ENCODE measurements at places on chromosomes 7 and 10.

GRCh38 chr10:8435186-8436055 is 380.9 kb downstream of the GATA3 start:
- DNase-seq = no peak

DNA sequence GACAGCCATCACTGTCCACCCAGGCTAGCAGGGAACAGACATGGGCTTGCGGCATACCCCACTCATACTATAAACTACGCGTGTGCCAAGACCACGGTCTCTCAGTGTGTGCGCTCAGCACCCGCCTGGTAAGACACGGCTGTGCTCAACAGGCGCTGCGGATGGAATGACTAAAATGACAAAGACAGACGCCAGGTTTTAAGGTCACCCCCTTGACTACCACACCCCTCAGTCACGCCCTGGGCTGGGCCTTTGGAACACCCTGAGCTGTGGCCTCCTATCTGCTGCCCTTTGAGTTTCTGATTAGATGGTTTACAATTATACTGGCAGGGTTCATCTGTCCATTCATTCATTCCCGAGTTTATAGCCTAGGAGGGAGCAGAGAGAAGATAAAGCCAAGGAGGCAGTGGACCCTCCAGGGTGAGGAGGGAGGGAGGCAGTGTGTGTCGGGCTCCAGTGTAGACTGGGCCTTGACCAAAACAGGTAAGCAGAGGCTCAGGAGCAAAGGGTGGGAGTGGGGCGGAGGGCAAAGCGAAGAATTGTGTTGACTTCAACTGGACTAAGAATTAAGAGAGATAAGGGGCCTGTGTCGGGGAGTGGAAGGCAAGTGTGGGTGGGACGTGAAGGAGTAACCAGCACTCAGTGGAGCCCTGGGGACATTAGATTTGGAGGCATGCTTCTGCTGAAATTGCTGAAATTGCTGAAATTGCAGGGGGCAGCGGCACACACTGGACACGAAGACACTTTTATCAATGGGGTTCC is 35.0 kb downstream of the TNS3 start:
- peak; percentile 53 for DNase-seq

DNA sequence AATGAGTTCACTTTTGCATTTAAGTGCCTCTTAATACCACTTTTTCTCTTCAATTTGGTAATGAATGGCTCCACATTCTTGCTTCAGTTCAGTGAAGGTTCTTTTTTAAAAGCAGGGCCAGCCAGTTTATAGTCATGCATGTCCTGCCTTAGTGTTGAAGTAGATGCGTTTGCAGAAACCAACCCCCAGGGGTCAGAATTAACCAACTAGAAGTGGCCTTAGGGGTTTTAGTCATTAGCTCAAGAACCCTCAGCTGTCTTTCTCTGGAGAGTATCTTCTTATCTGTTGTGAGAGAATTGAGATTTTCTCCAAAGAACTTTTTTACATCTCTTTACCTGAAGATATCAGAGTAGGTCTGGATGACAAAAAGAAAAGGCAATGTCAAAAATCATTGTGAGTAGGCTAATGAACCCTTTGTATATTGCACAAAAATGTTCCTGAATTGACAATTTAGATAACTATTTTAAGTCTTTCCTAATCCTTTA is 82.2 kb downstream of the PIK3CG start:
- DNase-seq = peak; percentile 69

GRCh38 chr10:128150561-128150960 is 24.3 kb upstream of the MKI67 start:
- DNase-seq = no peak

GRCh38 chr7:90968871-90969270 is 295.4 kb upstream of the FZD1 start:
- no peak for DNase-seq

- DNase-seq = no peak
Measured at GRCh38 chr10:122122493-122122892, 133.5 kb downstream of the TACC2 start.

DNA sequence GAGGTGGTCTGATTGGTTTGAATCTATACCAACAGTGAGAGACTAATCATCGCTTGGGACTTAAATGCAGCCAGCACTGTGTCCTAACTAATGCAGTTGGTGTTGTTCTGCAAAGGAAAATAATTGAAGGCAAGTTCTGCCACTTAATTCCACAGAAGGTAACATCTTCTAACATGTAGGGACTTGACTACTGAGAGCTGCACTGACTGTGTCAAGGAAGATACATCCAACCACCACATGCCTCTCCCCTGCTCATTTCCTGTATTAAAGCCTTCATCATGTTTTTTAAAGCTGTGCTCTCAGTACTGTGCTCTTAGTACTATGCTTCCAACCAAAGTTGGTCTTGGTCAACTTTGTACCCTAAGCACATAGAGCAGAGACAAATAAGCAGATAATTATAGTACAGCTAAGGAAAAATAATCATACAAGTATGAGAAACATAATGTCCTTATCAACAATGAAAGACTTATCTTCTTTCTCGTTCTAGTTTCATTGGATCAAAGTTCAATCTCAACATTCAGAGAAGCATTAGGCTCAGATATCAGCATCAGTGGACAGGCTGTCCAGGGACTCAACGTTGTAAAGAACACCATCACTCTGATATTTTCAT is 2.8 kb upstream of the CYP3A4 start:
- DNase-seq = no peak

DNA sequence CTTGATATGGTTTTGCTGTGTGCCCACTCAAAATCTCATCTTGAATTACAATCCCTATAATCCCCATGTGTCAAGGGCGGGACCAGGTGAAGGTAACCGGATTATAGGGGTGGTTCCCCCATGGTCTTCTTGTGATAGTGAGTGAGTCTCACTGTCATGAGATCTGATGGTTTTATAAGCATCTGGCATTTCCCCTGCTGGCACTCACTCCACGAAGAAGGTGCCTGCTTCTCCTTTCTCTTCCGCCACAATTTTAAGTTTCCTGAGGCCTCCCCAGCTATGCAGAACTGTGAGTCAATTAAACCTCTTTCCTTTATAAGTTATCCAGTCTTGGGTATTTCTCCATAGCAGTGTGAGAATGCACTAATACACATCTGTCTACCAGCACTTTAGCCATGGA is 109.5 kb upstream of the SDK1 start:
- no peak for DNase-seq

GRCh38 chr10:132479024-132479602 is 58.5 kb upstream of the INPP5A start:
- no peak for DNase-seq

GRCh38 chr7:53060066-53060465 is 24.6 kb downstream of the POM121L12 start:
- no peak for DNase-seq

GRCh38 chr7:132393789-132394261 is 182.4 kb downstream of the PLXNA4 start:
- DNase-seq = no peak

DNA sequence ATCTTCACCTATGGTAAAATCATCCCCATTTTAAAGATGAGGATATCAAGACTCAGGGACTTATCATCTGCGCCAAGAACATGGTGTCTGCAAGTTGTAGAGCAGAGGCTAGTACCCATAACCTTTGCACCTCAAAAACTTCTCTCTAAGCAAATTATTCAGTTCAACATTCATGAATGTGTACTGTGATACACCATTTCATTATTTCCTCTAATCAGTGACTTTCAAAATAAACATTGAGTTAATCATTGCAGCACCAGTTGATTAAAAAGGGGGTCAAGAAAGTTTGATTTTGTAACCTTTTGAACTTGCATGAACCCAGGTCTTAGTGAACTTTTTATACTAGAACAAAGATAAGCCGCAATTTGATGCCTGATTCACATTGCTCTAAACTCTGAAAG is 47.6 kb upstream of the CYP2C8 start:
- no peak for DNase-seq

- no peak for DNase-seq
Measured at GRCh38 chr10:118572256-118573041, 23.0 kb downstream of the PRLHR start.

GRCh38 chr7:22823142-22823497 is 471 bp upstream of the TOMM7 start:
- no peak for DNase-seq

DNA sequence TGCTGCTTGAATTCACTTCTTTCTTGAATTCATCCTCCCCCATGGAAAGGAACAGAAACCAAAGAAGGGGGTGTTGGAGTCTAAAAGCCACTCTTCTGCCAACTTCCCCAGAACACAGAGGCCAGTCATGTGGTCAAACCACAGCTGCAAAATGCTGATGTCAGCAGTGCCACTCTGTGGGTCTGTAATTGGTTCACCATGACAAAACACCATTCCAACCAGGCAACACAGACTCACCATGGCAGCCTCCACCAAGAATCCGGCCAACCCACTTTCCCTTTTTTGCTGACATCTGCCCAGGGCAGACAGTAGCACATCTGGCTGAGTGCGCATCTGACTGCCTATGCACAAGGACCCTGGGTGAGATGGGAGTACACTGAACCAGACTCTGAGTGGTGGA is 16.8 kb downstream of the OSBPL3 start:
- DNase-seq = no peak

DNA sequence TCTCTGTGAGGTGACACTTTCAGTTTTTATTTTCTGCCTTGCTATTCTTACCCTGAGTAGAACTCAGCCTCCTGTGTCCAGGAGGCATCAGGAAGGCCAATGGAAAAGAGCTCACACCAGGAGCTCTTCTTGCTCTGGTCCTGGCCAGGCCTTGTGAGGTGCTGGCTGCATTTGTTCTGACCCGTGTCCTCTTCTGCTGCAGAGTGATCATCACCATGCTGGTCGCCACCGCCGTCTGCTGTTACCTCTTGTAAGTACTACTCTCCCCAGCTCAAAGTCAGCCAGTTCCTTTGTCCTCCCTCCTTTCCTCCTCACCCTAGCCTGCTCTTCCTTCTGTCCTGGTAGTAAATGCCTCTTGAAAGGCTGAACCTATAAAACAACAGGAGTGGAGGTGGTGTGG is 1.6 kb downstream of the ATP6V0E2 start:
- DNase-seq = no peak

DNA sequence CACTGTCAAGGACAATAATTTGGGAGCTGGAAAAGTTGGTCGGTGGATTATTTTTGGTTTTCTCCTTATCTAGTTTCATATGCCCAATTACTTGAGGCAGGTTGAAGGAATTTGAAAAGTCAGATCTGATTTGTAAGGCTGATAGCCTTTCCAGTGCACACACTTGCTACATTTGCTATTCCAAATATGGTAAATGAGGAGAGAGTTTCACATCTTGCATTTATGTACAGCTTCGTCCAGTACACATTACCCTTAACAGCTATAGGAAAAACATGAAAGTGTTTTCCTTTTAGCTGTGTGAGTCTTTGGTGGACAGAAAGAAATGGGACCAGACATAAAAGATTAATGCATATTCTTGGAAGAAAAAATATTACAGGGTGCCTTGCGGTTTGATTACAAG is 201.8 kb downstream of the CELF2 start:
- no peak for DNase-seq

GRCh38 chr7:84104826-84105225 is 89.8 kb downstream of the SEMA3A start:
- no peak for DNase-seq

- no peak for DNase-seq
Measured at GRCh38 chr7:102042016-102042656, 224.7 kb downstream of the CUX1 start.

GRCh38 chr10:104054430-104054829 is 31.2 kb downstream of the COL17A1 start:
- peak; percentile 16 for DNase-seq

GRCh38 chr7:36726806-36727503 is 2.7 kb upstream of the AOAH start:
- no peak for DNase-seq

DNA sequence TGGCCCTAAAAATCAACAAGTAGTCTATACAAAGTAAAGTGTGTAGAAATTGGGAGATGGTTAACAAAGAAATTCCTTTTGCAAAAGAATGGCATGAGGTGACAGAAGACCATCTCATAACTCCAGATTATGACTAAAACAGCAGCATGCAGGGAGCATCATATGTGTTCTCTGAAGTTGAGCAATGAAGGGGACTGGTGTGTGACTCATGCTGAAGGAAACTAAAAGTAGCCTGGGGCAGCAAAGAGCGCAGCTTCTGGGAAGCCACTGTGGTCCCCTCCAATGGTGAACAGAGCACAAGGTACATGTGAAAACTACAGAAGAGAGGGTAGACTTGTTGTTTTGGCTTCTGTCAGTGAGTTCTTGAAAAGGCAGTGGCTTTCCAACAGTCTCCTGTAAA is 133.4 kb downstream of the MACC1 start:
- no peak for DNase-seq

DNA sequence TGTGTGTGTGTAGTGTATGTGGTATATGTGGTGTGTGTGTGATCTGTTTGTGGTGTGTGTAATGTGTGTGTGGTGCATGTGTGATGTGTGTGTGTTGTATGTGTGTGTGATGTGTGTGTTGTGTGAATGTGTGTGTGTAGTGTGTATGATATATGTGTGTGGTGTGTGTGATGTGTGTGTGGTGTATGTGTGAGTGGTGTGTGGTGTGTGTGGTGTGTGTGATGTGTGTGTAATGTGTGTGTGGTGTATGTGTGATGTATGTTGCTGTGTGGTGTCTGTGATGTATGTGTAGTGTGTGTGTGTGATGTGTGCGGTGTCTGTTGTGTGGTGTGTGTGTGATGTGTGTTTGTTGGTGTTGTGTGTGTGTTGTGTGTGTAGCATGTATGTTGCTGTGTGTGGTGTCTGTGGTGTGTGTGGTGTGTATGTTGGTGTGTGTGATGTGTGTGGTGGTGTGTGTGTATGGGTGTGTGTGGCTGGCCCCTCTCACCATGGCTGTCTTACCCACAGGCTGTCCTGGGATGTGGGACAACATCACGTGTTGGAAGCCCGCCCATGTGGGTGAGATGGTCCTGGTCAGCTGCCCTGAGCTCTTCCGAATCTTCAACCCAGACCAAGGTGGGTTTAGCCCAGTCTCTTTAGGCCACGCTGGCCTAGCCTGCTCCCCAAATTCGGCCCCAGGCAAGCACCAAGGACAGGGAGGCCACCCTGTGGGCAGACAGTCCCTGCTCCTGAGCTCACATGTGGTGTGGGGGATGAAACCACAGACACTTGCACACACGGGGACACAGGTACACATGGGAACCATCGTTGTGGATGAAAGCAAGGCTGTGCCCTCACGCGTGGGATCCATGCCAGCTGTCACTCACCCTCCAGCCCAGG is 25.6 kb downstream of the ADCYAP1R1 start:
- DNase-seq = no peak

DNA sequence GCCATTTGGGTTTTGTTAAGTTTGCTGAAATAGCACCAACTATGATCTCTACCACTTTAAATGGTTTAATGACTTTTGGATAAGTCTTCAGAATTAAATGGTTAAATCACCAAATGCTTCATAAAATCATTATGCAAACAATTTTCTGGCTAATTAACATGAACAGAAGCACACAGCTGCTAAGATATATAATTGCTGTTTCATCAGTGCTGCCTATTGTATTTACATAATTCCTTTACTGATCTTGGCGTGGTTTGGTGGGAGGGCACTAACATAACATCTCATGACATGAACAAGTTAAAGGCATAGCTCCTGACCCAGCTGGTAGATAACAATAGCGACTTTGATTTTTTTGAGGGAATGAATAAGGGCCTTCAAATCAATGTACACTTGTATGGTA is 94.1 kb downstream of the FZD1 start:
- DNase-seq = no peak

DNA sequence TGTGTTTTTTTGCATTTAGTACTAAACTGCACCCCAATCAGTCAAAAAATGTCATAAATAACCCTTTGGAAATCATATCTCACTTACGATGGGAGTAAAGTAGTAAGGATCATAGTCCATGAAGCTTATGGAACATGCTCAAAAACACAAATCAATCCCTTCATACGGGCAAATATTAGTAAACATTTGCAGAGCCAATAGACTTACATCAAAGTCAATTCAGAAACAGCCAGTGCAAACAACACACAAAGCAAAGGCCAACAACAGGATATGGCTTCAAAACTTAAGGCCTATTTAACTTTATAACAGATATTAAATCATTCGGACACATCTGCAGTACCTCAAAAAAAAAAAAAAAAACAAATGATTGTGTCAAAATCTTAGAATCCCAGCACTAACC is 32.1 kb downstream of the SGCE start:
- no peak for DNase-seq

Data from LoVo (cell line).